Posterior cingulate gyrus (tissue), 11 donors: ENCODE measurements at places on chromosomes 1 and 21.
A peak's percentile ranks its signal among the peaks of the same experiment; 100 is the strongest.

GRCh38 chr1:243421784-243422183, 165.9 kb downstream of the SDCCAG8 start:
- peak; percentile 28 for DNase-seq

DNA sequence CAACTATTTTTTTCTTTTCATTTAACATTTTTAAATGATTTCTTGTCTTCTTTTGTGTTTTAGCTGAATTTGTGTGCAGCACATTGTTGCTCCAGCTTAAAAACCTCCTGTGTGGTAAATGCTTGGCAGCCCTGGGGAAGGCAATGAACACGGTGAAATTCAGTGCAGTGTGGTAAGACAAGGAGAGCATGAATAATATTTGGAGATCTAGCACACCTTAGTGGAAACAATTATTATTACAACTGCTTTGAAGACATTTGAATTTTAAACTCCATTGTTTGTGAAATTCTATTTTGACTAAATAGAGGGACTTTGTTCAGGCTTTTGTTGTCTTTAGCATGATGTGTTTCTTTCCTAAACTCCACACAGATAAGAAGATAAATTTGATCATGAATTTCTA, 242.6 kb upstream of the CXADR start:
- peak; percentile 88 for DNase-seq

DNA sequence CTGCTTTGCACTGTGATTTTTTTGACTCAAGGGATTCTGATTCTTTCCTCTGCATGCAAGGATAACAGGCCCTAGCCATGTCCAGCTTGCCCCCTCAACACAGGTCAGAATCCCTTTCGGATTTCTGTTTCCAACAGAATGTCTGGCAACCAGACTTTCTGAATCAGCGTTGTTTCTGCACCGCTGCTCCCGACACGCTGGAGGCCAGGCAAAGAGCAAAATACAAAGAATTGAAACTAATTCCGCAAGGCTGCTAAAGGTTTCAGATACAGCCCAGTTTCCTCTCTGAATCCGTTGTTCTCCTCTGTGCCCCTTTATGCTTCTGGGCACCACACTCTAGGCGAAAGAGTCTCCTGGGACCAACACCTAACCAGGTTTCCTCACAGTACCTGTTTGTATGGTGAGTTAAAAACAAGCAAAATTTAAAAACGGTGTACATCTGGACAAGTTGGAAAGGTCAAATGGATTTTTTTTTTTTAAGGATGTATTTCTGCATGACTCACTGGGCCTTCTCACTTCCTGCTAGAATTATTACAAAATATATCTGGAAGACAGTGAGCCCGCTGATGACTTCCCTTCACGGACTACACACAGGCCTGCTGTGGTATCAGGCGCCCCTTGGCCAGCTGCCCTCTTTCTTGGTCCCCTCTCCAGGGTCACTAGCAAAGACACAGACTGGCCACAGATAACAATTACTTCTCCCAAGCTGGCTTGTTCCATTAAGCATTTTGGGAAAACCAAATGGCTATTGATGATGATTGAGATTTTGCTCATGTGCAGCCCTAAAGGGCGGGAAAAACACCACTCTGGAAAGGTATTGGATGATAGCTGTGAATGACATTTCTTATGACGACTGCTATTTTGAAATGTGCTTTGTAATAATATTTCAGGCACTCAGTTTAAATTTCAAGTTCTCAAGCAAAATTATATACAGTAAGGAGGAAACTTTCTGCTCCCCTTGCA, 118.3 kb downstream of the TGFB2 start:
- peak; percentile 14 for DNase-seq

- peak; percentile 46 for DNase-seq
These were observed 4.1 kb upstream of the HPCA start for GRCh38 chr1:32881871-32882850.

GRCh38 chr1:94105957-94106529, 14.9 kb downstream of the ABCA4 start:
- no peak for DNase-seq

GRCh38 chr1:33176362-33176850, 5.4 kb downstream of the TRIM62 start:
- peak; percentile 19 for DNase-seq

DNA sequence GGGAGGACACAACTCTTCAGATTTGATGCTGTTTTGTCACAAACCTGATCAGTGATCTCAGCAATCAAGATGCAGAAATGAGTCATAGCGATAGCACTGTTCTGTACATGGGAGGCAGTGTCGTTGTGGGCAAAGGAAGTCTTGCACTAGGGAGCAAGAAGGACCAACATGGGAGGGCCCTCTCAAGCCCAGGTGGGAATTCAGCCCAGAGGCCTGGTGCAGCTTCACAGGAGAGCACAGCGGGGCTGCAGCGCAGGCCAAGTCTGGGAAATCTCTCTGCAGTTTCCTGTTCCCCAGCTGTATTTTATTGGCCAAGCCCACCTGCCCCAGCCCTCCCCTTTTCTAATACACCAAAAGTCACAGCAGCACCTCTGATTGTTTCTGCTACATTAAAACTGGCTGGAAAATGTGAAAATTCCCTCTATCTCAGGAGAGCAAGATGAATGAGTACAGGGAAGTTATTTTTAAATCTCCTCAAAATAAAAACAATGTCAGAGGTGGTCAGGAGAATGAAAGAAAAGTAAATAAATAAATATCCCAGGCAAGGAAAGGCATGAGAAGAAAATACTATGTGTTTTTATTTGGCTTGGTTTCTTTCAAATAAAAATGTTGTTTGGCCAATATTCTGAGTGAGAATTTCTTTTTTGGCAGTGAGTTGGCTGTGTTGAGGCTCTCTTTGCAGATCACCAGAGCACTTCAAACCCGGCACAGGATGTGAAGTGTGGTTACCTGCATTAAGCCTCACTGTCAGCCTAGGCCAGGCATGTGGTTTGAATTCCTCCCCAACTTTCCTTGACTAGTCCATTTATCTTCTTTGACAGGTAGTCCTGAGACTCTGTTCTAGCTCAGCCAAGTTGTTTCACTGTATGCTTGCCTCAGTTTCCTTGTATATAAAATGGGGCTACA, 422.1 kb downstream of the PLPP3 start:
- DNase-seq: no peak

GRCh38 chr1:78289603-78290002, 201.2 kb upstream of the PTGFR start:
- no peak for DNase-seq
